ENCODE measurements at places on chromosomes 5 and 9. TPM values are rescaled to one million over a fixed set of nuclear protein-coding genes. Genes with fewer than 3 reads are reported as not detected.

DNA sequence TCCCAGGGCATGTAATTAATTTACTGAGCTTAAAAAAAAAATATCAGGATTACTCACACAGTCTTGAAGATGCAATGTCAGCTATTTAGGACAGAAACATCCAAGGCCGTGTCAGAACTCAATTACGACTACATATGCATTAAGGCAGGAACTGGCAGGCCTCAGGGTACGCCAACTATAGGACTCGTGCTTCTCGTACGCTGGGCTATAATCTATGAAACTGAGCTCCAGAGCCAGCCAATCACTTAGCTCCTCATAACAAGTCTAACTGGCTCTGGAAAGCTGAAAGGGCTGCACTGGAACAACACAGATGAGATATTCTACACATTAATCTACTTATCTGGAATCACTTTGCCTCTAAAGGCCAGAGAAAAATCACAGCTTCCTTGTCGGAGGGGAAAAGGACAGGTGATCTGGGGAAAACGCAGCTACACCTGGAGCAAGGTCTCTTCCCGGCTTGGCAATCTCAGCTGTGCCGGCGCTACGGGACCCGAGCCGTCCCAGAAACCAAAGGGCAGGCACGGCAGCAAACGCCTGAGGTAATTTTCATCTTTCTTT is 212.0 kb downstream of the DEPDC1B start:
- no peak overlapping the region for H3K4me3 ChIP-seq
- H3K27ac ChIP-seq: no peak overlapping the region
- H3K27me3 ChIP-seq: no peaks in the 10 kb centered on the region
- H3K4me1 ChIP-seq: no peaks in the 10 kb centered on the region

DNA sequence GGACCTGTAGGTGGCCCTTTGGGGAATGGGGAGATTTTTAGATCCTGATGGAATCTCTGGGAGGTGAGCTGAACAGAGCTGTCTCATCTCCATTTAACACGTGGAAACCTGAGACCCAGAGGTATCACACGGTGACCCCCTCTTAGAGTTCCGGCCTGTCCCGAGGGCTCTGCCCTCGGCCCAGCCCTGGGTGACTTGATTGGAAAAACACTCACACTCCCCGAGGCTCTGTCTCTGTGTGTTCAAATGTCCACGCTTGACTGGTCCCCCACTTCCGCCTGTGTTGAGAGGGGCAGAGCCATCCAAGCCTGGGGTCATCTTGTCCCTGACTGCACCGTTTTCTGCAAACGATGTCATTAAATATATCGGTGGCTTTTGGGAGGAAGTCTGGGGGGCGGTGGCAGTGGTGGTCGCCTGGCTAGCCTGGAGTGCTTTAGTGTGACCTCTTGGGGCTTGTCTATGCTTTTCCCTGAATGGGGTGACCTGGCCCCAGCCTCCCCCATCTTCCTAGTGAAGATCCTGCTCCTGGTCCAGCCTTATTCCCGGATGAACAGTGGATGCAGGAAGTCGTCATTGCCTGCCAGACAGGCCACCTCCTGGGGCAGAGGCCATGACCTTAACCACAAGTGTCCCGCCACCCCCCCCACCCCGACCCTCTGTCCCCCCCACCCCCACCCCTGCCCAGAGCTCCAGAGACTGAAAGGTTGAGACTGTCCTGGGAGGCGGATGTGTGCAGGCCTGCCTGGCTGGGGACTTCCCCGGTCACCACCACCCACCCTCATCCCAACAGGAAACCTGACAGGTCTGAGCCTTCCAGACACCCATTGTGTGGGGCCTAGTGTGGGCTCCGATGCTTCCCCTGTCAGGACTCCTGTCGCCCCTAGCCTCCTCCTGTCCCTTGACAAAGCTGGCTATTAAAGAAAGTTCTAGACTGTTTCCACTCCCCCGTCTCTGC is 5.3 kb upstream of the DAB2IP start:
- H3K4me1 ChIP-seq: peaks cover 3% of the 10 kb centered on the region
- no peak overlapping the region for H3K27ac ChIP-seq
- H3K27me3 ChIP-seq: peaks cover 27% of the 10 kb centered on the region
- H3K36me3 ChIP-seq: no peaks in the 10 kb centered on the region
- no peak overlapping the region for H3K4me3 ChIP-seq

- H3K27me3 ChIP-seq: no peaks in the 10 kb centered on the region
- H3K27ac ChIP-seq: no peak overlapping the region
- no peak for DNase-seq
- no peaks in the 10 kb centered on the region for H3K36me3 ChIP-seq
Observed at GRCh38 chr9:98327249-98327561, 71.8 kb upstream of the TBC1D2 start.

- peaks cover 93% of the 10 kb centered on the region for H3K36me3 ChIP-seq
- no peaks in the 10 kb centered on the region for H3K4me1 ChIP-seq
- H3K27me3 ChIP-seq: no peaks in the 10 kb centered on the region
- DNase-seq: no peak
- H3K4me3 ChIP-seq: no peak overlapping the region
- H3K27ac ChIP-seq: no peak overlapping the region
Observed at GRCh38 chr5:150529555-150529954, 21.6 kb downstream of the NDST1 start.

HAVCR2 gene
- polyA plus RNA-seq: 56.8 TPM
